HCEC 1CT (cell line): ENCODE measurements at places on chromosomes 12 and 14.

DNA sequence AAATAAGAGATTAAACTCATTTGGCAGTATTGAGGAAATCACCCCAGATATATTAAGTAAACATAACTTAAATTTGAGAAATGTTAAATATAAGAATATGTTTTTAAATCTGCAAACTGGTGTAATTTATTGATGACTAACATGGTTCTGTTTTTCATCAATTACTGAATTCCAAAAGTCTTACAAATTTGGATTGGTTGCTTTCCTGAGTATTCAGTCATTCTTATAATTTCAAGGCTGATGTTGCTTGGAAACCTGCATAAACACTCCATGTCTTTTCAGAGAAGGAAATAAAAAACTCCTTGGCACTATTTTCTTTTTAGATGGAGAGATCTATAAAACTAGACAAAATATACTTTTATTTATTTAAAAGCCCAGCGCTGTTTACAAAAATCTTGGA, 71.7 kb downstream of the NOVA1 start:
- no peak for DNase-seq

- peak; percentile 82 for DNase-seq
Measured at GRCh38 chr12:130826151-130826801, 12.8 kb downstream of the STX2 start.

DNA sequence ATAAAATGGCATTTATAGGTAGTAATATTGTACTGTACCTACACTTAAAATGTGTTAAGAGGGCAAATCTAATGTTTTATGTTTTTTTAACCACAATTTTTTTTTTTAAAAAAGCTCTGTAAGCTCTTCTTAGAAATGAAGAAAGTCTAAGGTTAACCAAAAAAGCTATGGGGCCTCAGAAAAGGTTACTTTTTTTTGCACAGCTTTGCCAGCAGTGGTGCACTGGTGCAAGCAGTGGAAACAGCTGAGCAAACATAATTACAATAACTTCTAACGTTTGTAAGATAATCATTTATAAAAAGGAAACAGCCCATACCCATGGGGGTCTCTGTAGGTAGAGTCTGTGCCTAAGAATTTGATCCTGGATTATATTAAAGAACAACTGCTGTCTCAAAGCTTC, 85.1 kb upstream of the NID2 start:
- DNase-seq, result no peak

DNA sequence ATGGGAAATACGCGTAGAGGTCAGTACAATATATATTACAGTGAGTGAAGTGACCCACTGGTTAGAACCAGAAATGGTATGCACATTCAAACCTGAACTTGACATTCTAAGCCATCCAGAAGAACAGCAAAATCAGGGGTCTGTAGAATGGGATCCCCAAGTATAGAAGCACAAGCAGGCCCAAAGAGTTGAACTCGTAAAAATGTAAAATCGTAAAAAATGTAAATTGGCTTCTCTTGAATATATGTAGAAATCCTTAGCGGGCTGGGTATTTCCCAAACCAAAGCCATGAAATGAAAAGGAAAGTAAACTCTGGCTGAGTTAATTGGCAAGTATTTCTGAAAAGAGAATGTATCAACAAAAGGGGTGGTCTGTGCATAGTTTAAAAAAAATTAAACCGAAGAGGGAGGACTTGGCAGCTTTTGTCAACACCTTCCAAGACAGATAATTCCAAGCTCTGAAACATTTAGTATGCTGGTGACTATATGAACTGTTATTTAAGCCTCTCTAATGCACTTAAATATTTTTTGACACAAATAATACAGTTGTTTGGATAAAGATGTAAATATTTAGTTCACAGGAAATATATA, 1505.6 kb upstream of the FLRT2 start:
- no peak for DNase-seq

DNA sequence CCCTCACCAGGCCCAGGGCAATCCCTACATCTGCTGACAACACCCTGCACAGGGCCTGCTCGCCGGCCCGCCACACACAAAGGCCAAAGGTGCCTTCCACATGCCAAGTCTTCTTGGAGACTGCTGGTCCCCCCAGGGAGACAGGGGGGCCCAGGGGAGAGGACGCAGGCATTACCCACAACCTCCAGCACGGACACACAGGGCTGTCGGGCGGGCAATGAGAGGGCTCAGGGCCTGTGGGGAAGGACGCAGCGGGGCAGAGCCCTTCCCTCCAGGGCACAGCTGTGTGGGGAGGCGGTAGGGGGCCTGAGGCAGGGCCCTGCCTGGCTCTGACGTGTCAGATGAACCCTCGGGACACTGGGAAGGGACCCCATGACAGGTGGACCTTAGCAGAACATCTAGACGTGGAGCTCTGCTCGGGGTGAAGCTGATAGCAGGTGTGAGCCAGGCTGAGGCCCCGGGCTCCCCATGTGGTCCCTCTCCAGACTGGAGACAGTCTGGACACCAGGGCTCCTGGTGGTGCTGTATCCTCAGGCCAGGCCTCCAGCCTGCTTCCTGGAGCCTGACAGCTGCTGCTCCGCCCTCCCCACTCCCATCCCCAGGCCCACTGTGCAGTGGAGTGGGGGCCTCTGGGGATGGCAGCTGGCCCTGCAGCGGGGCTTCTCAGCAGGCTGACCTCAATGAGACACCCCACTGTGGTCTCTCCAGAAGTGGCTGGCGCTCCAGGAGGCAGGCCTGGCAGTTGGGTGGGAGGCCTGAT, 31.6 kb upstream of the NUDT14 start:
- DNase-seq, result no peak

GRCh38 chr14:83164016-83164415, 1630.4 kb upstream of the SEL1L start:
- peak; percentile 21 for DNase-seq

GRCh38 chr14:27090716-27091115, 492.9 kb upstream of the NOVA1 start:
- no peak for DNase-seq

- DNase-seq, result peak; percentile 6
Measured at GRCh38 chr12:52398176-52398575, 8.0 kb downstream of the KRT82 start.

GRCh38 chr12:32419520-32419960, 20.2 kb downstream of the FGD4 start:
- no peak for DNase-seq

GRCh38 chr12:125006365-125006764, 12.9 kb downstream of the BRI3BP start:
- DNase-seq, result no peak

DNA sequence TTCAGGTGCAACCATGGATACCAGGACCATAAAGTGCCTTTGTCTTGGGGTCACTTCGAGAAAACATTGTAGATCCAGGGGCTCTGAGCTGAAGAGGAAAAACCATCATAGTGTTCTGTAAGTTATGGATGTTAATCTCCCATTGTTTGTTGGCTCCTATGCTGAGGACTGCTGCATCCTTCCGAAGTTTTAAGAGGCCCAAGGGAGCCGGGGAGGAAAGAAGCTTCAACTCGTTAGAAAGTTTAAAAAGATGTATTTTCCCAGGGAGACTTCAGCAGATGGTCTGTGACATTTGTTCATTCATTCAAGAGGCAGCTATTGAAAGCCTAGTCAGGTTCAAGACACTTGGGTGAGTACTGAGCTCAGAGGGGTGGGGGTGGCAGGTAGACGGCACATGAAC, 378.8 kb upstream of the TBX3 start:
- no peak for DNase-seq

DNA sequence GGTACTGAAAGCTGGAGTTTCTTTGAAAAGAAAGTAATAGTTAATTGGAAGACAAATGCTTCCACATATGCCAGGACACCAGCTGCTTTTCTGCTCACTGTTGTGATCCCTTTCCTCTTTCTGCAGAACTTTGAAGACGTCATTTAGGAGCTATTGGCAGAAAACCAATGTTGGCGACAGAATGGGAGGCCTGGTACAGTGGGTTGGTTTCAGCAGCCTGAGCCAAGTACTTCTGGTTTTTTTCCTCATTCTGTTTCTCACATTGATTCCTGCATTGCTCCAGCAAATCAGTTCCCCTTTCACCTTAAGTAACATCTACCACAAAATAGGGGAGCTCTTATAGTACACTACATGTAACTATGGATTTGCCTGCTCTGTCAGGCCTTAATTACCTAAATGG, 96.9 kb downstream of the FIGNL2 start:
- DNase-seq, result no peak

GRCh38 chr12:10408842-10409241, 715 bp downstream of the KLRC4 start:
- DNase-seq, result no peak

DNA sequence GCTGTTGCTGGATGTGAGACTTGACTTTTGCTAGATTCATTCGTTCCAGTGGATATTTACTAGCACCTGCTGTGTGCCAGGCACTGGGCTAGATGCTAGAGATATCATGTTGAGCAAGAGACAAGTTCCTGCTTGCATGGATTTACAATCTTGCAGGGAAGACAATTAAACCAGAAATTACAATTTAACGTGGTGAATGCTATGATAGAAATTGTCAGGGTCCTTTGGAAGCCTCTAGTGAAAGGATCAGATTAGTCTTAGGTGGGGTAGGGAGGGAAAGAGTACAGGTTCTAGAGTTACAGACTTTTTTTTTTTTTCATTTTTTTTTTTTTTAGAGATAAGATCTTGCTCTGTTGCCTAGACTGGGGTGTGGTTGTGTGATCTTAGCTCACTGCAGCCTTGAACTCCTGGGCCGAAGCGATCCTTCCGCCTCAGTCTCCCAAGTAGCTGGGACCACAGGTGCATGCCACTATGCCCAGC, 36.7 kb downstream of the SPATS2 start:
- no peak for DNase-seq

DNA sequence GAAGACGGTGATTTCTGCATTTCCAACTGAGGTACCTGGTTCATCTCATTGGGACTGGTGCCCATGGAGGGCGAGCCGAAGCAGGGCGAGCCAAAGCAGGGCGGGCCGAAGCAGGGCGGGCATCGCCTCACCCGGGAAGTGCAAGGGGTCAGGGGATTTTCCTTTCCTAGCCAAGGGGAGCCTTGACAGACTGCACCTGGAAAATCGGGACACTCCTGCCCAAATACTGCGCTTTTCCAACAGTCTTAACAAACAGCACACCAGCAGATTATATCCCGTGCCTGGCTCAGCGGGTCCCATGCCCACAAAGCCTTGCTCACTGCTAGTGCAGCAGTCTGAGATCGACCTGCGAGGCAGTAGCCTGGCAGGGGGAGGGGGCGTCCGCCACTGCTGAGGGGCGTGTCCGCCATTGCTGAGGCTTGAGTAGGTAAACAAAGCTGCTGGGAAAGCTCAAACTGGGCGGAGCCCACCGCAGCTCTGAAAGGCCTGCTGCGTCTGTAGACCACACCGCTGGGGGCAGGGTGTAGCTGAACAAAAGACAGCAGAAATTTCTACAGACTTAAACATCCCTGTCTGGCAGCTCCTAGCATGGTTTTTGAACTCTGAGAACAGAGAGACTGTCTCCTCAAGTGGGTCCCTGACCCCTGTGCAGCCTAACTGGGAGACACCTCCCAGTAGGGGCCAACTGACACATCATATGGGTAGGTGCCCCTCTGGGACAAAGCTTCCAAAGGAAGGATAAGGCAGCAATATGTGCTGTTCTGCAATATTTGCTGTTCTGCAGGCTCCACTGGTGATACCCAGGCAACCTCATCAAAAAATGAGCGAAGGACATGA, 77.2 kb downstream of the BAZ1A start:
- no peak for DNase-seq
